ENCODE measurements at places on chromosomes 2 and 18. TPM values are rescaled to one million over a fixed set of nuclear protein-coding genes. Genes with fewer than 3 reads are reported as not detected.

The CNOT11 gene
- total RNA-seq: 46.9 TPM

The LRRC30 gene
- not detected for total RNA-seq

The KCNIP3 gene
- 0.29 TPM for total RNA-seq

The SMARCAL1 gene
- 16.2 TPM for total RNA-seq

The DOK6 gene
- total RNA-seq: not detected

The ELAC1 gene
- total RNA-seq: 4.9 TPM

The ANO7 gene
- total RNA-seq: 1.6 TPM

The WDR7 gene
- 11.9 TPM for total RNA-seq

The CD207 gene
- not detected for total RNA-seq

The GLI2 gene
- total RNA-seq: 0.64 TPM

The TMEM247 gene
- not detected for total RNA-seq

The TAF4B gene
- 2.4 TPM for total RNA-seq

The UPP2 gene
- not detected for total RNA-seq

The CHST9 gene
- not detected for total RNA-seq

The FABP1 gene
- not detected for total RNA-seq

The CFAP53 gene
- total RNA-seq: not detected

The DLX2 gene
- total RNA-seq: 0.32 TPM

The EFEMP1 gene
- total RNA-seq: 52.5 TPM

The CDH2 gene
- 30.3 TPM for total RNA-seq

The VIL1 gene
- total RNA-seq: not detected

The ABCB11 gene
- not detected for total RNA-seq

The ZSWIM2 gene
- 0.06 TPM for total RNA-seq

The FAM110C gene
- total RNA-seq: not detected

The MOGAT1 gene
- total RNA-seq: not detected

The WDR54 gene
- 55.8 TPM for total RNA-seq

The RAD51AP2 gene
- total RNA-seq: under 0.01 TPM

The ERBB4 gene
- not detected for total RNA-seq

The LYPD6B gene
- total RNA-seq: 14.6 TPM

The MEP1B gene
- total RNA-seq: not detected

The EN1 gene
- 2.9 TPM for total RNA-seq

The DHRS9 gene
- total RNA-seq: not detected

The IL1A gene
- total RNA-seq: not detected

The CHRND gene
- 7.1 TPM for total RNA-seq

The CNRIP1 gene
- 36.4 TPM for total RNA-seq

The ZNF804A gene
- total RNA-seq: 0.29 TPM

The XDH gene
- total RNA-seq: 0.51 TPM

The CD302 gene
- 9.0 TPM for total RNA-seq

The ARHGAP25 gene
- 0.13 TPM for total RNA-seq

The KCTD1 gene
- 9.9 TPM for total RNA-seq

The BOLL gene
- not detected for total RNA-seq

The DSC1 gene
- total RNA-seq: not detected

The GKN1 gene
- total RNA-seq: not detected

The CDH7 gene
- not detected for total RNA-seq

The LCT gene
- total RNA-seq: not detected

The AAK1 gene
- 36.4 TPM for total RNA-seq

The STPG4 gene
- 0.19 TPM for total RNA-seq

The NDUFS1 gene
- 134 TPM for total RNA-seq

The HOXD10 gene
- total RNA-seq: not detected

The HOXD13 gene
- total RNA-seq: not detected

The SSB gene
- total RNA-seq: 151 TPM

The SPOPL gene
- 9.6 TPM for total RNA-seq

The DPP4 gene
- 27.7 TPM for total RNA-seq

The LINC00305 gene
- not detected for total RNA-seq

The SULT1C4 gene
- not detected for total RNA-seq

The TFCP2L1 gene
- 0.06 TPM for total RNA-seq

The TRAPPC12 gene
- total RNA-seq: 64.6 TPM

The ERICH2 gene
- not detected for total RNA-seq

The DSC2 gene
- not detected for total RNA-seq
